ENCODE measurements at places on chromosomes 2 and 18. TPM values are rescaled to one million over a fixed set of nuclear protein-coding genes. Genes with fewer than 3 reads are reported as not detected.

DNA sequence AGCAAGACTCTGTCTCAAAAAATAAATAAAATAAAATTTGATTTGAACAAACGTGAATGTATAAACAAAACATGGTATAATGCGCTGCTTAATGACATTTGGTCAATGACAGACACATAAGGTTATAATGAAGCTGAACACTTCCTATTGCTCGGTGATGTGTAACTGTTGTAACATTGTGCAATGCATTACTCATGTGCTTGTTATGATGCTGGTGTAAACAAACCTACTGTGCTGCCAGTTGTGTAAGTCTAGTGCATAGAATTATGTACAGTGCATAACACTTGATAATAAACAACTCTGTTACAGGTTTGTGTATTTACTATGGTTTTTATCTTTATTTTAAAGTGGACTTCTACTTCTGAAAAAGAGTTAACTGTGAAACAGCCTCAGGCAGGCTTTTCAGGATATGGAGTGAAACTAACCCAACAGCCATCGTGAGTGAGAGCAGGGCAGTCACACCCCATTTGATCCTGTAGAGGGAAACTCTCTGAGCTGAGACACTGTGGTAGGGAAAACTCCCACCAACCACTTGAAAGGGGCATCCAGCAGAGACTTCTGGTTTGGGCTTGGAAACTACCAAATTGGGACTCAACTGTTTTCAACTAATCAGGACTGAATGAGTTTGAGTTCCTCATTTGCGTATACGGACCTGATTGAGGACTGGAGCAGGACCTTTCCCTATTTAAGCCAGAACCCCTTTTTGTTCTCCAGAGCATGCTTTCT is 8.7 kb upstream of the RPRD1A start:
- no peaks in the 10 kb centered on the region for H3K36me3 ChIP-seq
- peaks cover 5% of the 10 kb centered on the region for H3K4me1 ChIP-seq
- no peak for DNase-seq
- H3K4me3 ChIP-seq = no peak overlapping the region

DNA sequence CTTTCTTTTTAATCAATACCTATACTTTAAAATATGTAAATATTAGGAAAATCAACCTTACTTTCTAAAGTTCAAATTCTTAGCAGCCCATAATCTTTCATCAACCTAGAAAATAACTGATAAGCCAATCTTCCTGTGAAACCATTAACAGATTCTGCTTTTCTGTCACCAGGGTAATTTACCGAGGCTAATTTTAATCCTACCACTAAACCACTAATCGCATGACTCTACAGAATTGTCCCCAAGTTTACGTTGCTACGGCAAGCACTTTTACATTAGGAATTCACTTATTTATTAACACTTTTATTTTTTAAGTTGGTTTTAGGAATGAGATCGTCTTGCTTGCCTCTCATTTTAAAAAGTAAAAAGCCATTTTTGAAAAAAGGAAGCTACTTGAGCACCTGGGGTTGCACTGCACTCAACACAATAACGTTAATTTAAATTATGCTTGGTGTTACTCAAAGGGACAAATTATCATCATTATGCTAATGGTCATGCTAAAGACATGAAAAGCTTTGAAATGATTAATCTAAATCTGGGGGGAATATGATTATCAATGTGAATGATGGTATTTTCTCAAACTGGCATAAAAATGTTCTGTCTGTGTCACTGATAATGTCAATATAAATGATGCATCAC is 10.2 kb downstream of the ZNF516 start:
- no peak overlapping the region for H3K27ac ChIP-seq
- no peak overlapping the region for H3K4me3 ChIP-seq
- H3K27me3 ChIP-seq = no peaks in the 10 kb centered on the region
- H3K4me1 ChIP-seq = peaks cover 14% of the 10 kb centered on the region

Gene CSRNP3
- 0.57 TPM for total RNA-seq

Gene FAM161A
- total RNA-seq = 2.7 TPM
